ENCODE measurements at places on chromosomes 3 and 15.

GRCh38 chr3:95883801-95884200 lies 930.6 kb upstream of the EPHA6 start:
- no peak for DNase-seq

- DNase-seq: no peak
These were observed 279.3 kb upstream of the LRRFIP2 start for GRCh38 chr3:37453393-37454389.

DNA sequence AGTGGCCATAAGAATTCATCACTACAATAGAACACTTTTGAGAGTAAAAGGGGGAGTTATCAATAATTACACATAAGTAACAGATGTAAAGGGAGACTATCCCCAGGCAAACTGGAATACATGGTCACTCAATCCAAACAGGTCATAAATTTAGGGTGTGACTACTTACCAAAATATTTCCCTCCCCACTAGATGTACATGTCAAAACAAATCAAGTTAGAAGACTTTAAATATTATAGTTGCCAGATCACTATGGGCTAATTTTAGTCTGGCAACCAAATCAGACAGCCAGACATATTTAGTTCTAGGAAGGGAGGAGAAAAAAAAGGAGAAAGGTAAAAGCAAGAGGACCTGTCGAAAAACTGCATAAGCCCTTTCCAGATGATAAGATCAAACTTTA lies 23.1 kb downstream of the SLC24A5 start:
- no peak for DNase-seq

GRCh38 chr3:57098418-57099310 lies 38.2 kb downstream of the SPATA12 start:
- no peak for DNase-seq

DNA sequence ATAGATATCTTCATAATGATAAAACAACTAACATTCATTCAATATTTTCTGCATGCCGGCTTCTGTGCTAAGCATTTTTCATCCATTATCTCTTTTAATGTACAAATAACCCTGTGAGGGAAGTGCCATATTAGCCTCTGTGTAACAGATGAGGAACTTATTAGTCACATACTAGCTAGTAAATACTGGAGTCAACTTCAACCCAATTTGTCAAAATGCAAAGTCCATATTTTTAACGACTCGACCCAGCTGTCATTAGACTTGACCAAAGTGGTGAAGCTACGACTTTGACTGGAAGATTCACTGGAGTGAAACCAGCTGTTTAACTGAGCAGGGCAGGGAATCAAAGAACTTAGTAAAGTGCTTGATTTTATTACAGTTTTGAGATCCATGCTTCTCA lies 41.6 kb downstream of the PARP15 start:
- DNase-seq: no peak

DNA sequence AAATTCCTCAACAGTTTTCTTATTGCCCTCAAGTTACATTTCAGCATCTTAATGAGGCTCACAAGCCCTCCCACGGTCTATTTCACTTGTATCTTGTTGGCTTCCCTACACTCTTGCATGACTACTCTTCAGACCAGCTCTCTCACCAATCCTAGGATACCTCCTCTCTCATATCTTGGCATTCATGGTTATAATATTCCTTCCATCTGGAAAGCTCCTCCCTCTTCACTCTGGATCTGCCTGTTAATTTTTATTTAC lies 8.5 kb upstream of the CCDC80 start:
- DNase-seq: no peak

DNA sequence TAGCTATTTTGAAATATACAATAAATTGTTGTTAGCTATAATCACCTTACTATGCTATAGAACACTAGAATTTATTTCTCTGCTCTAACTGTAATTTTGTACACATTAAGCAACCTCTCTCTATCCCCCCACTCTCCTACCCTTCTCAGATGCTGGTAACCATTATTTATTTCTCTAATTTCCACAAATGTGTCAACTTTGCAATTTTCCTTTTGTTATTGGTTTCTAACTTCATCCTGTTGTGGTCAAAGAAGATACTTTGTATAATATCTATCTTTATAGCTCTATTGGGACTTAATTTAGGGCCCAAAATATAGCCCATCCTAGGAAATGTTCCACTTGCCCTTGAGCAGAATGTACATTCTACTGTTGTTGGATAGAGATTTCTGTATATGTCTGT lies 229.3 kb downstream of the SATB1 start:
- DNase-seq: no peak

DNA sequence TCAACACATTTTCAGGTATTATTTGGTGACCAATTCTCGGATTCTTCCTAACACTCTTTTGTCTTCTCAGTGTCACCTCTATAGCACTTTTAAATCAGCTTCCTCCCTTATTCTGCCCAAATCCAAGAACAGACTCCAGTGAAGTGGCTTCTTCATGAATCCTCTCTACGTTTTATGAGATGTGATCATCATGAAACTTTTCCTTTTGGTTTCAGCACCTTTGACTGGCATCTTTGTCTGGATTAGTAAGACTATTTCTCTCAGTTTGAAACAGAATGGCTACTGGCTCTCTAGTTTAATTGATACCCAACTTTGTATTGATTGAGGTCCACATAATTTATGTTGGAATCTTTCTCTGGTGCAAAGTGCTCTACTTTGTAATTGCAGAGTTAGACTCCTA lies 45.6 kb downstream of the CMC1 start:
- no peak for DNase-seq

GRCh38 chr15:49236869-49237268 lies 66.8 kb downstream of the GALK2 start:
- DNase-seq: no peak

GRCh38 chr3:100852840-100853239 lies 140.4 kb downstream of the ABI3BP start:
- peak; percentile 42 for DNase-seq

GRCh38 chr15:90760661-90761232 lies 43.6 kb downstream of the BLM start:
- no peak for DNase-seq

- no peak for DNase-seq
These were observed 79.8 kb downstream of the ABHD5 start for GRCh38 chr3:43770426-43771103.

DNA sequence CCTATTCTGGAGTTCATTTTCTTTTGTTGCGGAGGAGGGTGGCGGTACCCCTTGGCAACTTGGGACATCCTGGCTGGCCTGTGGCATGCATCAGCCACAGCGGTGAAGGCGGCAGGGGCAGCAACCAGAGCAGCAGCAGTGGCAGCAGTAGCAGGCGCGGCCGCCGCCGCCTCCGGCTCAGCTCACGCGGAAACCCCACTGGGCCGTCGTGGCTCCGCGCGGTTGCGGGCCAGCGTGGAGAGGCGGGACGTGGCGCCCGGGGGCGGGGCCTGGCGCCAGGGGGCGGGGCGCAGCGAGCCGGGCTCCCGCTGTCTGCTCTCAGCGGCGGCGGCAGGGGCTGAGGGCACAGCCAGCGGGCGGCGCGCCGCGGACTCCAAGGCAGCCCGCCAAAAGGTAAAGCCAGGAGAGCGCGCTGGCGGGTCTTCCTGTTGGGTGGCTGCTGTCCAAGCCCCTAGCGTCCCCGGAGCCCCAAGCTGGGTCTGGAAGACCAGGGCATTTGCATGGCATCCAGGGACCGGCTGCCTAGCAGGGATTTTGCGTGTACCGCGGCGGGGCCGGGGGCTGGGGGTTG lies 334.4 kb upstream of the THRB start:
- no peak for DNase-seq

GRCh38 chr3:41898631-41899030 lies 63.3 kb downstream of the ULK4 start:
- DNase-seq: no peak

- no peak for DNase-seq
These were observed 4.5 kb downstream of the ARL8B start for GRCh38 chr3:5126586-5126985.

GRCh38 chr3:38960953-38961622 lies 90.7 kb downstream of the SCN11A start:
- peak; percentile 50 for DNase-seq

DNA sequence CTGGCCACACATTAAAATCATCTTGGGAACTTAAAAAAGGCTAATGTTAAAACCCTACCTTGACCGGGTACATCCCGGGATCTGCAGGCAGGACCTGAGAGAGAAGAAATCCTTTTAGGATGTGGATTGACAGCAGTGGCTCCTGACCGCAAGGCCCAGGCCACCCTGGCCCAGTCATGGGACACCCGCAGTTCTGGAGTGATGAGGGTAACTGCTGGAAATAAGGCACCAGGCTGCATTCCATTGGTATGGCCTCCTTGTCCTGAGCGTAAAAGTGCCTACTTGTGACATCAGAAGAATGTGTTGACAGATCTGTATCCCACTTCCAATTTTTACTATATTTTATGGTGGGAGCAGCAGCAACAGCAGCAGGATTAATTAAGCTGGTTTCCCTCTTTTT lies 63.4 kb upstream of the GSK3B start:
- DNase-seq: no peak

DNA sequence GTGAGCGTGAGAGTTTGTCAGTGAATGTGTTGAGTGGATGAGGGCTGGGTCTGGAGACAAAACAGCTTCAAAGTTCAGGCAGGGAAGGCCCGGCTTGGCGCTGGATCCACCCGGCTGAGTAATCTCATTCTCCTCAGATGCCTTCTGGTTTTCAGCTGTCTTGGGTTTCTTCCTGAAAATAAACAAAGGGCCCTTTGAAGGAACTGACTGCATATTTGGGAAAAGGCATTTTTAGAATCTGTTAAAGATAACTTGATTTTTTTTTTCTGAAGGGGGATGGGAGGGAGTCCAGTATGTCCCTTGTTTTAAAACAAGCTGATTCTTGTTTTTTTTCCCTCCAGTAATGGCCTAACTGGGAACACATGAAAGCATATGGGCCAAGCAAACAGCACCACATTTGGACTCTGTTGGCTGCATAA lies 86.4 kb downstream of the TIGIT start:
- no peak for DNase-seq

- no peak for DNase-seq
These were observed 47.5 kb downstream of the RYR3 start for GRCh38 chr15:33358306-33358705.

DNA sequence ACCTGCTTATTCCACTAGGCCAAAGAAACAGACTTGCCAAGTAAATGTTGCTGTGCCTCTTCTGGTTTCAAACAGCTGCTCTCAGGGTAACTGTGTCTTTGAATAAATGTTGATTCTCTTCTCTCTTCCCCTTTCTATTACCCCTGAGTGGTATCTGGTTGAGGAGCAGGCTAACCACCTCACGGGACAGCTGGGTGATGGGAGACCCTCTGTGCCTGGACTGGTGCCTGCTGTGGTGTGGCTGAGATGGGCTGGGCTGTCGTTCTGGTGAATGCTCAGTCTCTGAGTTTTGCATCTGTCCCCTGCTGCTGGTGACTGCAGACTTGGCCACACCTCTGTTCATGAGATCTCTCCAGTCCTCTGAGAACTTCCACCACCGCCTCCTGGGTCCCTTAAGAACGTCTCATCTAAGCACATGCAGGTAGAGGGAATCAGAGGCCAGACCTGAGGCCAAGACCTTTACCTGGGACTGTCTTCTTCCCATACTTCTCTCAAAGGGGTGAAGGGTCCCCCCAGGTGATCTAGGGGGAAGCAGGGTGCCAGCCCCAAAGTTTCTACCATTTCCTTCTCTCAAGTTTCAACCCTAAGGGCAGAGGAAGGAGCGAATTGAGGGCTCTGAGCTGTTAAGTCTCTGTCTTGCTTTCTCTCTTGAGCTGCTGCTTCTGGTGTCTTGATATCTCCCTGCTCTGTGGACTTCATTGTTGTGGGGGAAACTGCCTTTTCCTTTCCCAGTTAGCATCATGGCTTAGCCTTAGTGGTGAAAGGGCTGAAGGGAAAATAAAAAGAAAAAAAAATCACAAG lies 252.9 kb downstream of the EBLN2 start:
- no peak for DNase-seq

DNA sequence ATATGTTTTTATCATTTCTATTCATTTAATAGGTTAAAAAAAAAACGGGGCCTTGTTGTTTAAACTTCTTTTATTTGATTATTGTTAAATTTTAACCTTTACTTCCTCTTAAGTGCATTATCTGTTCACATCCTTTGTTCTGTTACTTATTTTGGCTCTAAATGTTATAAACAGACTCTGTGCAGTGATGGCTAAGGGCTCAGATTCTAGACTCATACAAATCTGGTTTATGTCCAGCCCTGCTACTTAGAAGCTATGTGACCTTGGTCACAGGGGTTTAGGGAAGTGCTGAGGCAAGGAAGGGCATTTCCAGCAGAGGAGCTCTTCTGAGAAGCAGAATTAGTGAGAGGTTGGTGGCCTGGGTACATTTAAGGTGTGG lies 55.3 kb upstream of the VILL start:
- DNase-seq: no peak

DNA sequence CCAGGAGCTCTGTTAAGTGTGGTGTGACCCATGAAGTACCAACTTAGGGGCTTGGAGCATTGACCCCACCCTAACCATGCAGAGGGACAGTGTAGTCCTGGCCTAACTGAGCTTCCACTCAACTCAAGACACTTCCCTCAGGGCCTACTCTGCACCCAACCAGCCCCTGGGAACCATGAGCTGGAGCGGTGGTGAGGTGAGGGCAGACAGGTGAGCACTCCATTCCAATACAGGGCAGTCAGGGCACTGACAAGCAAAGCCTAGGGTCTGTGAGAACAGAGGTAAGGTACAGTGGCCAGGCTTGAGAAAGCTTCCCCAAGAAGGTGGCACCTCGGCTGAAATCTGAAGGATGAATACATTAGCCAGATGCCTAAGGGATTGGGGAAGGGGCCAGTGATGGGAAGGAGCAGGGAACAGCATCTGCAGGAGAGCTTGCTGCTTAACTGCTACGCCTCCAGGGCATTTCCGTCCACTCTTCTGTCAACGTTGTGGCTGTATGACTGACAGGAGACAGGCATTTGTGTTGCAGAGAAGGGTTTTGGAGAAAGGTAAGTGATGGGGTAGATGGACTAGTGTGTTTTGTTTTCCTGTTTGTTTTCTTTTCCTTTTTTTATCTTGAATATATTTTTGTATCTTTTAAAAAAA lies 243.5 kb upstream of the TRIM42 start:
- no peak for DNase-seq

DNA sequence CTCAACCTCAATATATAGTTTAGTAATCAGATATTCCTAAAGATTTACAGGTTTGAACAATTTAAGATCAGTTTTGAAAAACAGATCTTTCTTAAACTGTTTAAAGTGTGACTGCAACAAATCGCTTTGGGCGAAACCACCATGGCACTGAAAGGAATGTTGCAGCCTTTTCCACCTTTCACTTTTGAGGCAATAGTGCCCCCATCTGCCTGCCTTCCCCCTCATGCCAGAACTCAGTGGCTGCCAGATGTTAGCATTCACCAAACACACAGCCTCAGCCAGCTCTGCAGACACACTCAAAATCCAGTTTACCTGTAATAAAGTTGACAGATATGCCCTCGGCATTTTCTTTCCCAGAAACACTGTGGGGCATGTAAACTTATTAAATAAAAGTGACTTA lies 3.3 kb downstream of the LYSMD4 start:
- DNase-seq: no peak

DNA sequence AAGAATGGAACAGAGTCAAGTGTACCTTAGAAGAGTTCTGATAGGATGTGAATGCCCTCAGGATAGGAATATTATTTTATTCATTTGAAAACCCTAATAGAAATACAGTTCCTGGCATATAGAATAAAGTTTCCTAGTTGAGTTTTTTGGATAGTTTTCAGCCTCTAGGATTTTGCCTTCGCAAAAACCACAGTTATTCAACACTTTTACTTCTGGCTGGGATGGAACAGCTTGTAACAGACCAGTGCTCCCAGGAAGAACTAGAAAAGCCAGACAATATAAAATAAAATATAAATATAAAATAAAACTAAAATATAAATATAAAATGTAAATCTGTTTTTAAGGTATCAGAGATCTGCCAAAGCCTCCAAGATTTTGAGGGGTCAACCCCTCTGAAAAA lies 27.5 kb upstream of the RARB start:
- no peak for DNase-seq
